Esophagus mucosa (tissue), 1 donor: ENCODE measurements at places on chromosomes 1 and 21.

GRCh38 chr1:21914450-21914849 lies 22.7 kb downstream of the HSPG2 start:
- ATAC-seq: no peak

GRCh38 chr1:92973203-92973897 lies 12.1 kb upstream of the DIPK1A start:
- ATAC-seq: peak; percentile 49

DNA sequence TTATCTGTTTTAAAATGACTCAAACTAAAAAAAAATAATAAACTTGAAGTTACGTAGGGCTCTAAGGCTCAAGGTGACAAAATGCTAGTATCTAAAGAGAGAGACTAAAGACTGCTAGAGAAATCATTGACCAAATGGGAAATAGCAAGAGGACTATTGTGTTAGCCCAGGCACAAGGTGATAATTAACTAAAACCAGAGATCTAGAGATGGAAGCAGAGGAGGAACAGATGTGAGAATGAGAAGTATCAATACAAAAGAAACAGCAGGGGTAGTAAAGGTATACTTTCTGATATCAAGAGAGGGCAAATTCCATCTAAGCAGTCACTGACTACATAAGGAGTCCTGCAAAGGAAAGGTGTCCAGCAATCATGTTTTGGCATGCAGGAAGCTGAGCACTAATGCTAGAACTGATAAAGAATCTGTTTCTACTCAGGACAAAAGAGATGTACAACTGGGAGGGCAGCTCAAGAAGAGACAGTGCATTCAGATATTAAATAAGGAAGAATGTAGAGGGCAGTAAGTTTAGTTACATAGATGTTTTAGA lies 100.2 kb upstream of the GNG4 start:
- no peak for ATAC-seq

DNA sequence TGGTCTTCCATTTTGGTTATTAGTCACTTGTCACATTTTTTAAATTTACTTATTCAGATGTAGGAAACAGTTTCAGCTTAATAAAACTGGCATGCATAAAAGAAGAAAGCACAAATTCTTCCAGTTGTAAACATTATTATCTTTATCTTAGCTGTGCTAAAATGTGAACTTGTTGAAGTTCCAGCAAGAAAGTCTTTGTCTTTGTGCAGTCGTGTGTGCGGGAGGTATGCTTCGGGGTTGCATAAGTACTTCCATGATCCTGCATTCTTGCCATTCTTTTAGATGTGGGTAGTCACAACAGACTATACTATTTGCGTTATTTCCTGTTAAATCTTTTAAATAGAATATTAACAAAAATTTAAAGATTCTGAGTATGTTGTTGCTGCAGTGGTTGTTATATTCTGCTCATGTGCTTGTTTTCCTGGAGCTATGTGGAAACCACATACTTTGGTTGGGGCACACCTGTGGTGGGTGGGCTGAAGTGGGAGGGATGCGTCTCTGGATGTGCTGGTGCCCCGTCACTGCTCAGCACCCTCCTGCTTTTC lies 49.9 kb downstream of the CBS start:
- no peak for ATAC-seq

DNA sequence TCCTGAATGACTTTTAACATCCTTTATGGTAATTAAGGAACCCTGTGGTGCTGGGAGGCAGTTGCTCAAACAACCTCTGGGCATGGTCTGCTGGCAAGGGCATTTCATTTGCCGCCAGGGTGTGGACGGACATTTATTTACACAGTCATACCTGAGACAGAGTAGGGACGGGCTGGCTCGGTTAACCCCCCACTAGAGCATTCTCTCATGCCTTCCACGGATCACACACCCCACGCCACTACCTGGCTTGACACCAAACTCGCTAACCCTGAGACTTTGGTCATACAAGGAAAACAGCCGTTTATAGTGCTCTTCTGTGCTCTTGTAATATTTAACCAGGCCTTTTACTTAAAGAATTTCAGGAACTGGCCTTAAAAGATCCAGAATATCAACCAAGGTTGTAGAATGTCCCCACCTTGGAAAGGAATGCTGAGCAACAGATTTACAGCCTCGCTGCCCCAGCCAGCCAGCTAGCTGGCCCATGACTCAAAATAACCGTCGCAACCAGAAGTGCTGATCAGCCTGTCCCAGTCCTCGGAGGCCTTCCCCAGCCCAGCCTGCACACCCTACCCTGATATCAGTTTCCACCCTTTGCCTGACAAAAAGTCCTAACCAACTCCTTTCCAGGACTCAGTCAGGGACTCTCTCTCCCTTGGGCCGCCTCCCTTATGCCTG lies 6.5 kb upstream of the PDXK start:
- peak; percentile 87 for ATAC-seq

DNA sequence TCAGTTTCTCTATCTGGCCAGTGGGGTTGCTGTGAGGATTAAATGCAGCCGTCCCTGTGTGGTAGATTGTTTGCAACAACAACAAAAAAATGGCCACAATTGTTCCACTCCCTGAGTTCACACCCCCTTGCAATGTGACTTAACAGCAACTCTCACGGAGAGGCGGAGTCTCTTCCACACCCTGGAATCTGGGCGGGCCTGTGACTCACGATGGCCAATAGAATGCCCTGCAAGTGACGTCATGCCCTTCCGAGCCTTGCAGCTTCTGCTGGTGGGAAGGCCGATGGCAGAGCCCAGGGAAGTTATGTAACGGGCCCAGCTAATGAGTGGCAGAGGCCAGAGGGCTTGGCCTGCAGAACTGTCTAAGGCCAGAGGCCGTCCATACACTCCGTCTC lies 87.9 kb downstream of the RIPK4 start:
- ATAC-seq: peak; percentile 82

DNA sequence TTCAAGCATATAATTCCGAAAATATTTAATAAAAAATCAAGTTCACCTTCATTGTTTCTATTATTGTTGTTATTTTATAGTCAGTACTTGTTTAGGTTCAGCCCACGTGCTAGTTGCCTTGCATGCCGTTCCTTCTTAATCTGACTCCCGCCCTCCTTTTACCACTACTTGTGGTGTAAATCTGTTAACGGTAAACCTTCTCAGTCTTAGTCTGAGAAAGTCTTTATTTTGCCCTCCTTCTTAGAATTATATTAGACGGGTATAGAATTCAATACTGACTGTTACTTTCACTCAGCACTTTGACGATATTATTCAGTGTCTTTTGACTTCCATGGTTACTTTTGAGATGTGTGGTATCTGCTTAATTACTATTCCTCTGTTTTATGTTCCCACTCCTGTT lies 104.8 kb downstream of the RGL1 start:
- ATAC-seq: no peak

- ATAC-seq: no peak
These were observed 23.3 kb downstream of the ZP4 start for GRCh38 chr1:237867380-237867888.

GRCh38 chr1:154802336-154802969 lies 67.6 kb downstream of the KCNN3 start:
- ATAC-seq: no peak

DNA sequence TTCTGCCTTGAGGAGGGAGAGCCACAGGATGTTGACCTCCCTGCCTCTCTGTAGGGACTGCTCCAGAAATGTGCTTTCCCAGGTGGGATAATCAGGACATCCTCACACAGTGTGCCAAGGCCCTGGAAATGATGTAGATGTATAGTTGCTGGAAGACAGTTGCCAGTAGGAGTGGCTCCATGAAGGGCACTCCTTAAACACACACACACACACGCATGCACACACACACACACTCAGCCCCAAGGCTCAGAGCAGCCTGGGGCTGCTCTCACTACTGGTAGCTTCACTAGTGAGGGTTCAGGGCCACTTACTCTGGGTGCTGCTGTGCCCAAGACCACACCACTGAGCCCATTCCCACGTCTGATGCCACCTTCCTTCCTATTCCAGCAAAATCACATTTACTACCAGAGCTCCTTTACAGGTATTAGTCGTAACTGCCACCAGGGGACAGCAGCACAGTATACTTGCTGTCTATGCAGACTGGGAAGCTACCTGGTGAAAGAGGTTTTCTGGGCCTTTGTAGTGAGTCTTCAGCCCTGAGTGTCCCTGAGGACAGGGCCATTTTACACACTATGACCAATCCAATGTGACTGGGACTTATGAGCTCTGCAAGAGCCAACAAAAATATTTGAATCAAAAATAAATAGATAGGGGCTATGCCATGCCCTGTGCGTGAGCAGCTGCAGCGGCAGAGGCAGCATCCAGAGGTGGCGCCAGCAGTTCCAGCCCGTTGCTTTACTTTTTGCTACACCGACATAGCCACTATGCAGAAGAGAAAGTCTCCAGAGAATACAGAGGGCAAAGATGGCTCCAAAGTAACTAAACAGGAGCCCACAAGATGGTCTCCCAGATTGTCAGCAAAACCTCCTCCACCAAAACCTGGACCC lies 15.0 kb downstream of the CRNN start:
- peak; percentile 93 for ATAC-seq

- ATAC-seq: peak; percentile 43
These were observed 1.0 kb downstream of the SMYD2 start for GRCh38 chr1:214281720-214282629.

GRCh38 chr1:234689236-234689635 lies 79.3 kb upstream of the IRF2BP2 start:
- no peak for ATAC-seq

- ATAC-seq: no peak
These were observed 43.3 kb upstream of the ATP1A1 start for GRCh38 chr1:116329524-116330341.

DNA sequence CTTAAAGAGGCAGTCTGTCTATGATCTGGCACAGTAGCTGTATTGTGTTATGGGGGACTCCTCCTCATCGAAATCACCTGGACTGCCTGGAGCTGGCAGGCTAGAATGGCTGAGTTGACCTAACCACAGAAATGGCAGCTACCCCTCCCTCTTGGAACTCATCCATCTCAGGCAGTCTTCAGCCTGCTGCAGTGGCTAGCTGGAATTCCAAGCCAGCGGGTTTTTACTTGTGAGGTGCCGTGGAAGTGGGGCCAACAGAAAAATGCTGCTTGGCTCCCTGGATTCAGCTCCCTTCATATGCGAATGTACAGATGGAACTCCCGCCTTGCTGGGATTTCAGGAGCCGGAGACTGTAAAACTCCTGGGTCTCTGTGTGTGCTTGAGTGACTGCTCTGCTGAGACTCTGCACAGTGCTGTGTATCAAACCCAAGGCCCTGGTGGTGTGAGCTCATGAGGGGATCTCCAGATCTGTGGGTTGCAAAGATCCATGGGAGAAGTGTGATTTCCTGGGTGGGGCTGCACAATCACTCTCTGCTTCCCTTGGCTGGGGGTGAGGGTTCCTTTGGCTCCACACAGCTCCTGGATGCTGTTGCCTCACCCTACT lies 316.9 kb downstream of the CTH start:
- ATAC-seq: no peak

GRCh38 chr1:55243655-55244054 lies 28.5 kb upstream of the USP24 start:
- ATAC-seq: no peak

DNA sequence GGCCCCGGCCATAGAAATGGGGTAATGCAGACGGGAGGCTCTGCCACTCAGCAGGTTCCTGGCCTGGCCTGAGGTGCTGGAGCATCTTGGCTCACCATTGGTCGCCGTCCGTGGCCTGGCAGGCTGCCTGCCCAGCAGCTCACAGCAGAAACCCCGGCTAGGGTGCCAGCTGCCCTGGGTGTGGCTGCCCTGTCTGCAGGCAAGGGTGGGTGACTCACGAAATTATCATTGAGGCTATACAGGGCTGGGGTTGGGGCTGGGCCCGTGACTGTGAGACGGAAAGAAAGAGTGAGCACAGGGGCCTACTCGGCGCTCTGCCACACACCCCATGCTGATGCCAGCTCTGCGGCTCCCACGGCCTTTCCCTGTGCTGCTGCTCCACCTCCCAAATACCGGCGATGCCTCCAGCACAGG lies 8.0 kb upstream of the PKP1 start:
- peak; percentile 94 for ATAC-seq

DNA sequence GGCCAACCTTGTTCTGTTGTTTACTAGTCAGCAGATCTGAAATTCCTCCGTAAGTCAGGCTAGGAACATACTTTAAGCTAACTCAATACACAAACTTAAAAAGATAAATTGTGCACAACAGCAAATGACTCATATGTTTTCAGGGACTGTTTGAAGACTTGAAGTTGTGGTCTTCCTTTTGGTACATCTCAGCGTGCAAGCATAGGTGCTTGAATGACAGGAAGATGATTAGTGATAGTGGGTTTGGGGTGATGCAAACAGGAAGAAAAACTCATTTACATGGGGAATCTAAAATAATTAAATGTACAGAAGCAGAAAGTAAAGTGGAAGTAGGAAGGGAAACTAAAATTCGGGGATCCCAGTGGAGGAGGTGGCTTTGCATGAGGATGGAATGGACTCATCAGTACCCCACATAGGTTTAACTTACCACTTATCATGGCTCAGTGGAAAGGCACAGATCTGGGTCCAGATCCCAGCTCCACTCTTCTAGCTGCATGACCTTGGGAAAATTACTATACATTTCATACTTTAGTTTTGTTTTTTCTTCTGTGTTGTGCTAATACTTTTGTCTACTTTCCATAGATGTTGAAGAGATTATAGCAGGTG lies 122.3 kb downstream of the XCL2 start:
- no peak for ATAC-seq

- no peak for ATAC-seq
These were observed 27.0 kb upstream of the HTR1D start for GRCh38 chr1:23244256-23244761.

- no peak for ATAC-seq
These were observed 198.8 kb upstream of the SGIP1 start for GRCh38 chr1:66335125-66335524.

GRCh38 chr1:165902565-165902964 lies 75.2 kb downstream of the UCK2 start:
- no peak for ATAC-seq

DNA sequence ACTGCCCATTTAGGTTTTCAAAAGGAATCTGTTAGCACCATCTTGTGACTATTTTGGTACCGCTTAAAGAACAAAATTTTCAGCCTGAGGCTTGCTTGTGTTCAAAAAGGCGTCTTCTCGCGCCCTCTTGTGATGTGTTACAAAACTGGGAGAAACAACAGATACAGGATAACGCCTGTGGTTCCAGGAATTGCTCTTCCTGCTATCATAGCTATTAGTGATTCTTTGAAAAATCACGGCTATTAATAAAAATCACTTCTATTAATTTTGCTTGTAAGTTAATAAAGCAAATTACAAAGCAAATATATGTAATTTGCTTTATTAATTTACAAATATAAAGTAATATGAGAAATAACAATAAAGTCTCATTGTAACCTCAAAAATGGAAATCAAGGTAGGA lies 82.2 kb upstream of the ABCD3 start:
- peak; percentile 90 for ATAC-seq

GRCh38 chr1:156886583-156887281 lies 6.8 kb upstream of the PEAR1 start:
- no peak for ATAC-seq

- ATAC-seq: peak; percentile 25
These were observed 30.3 kb downstream of the PTPRC start for GRCh38 chr1:198669023-198669698.

DNA sequence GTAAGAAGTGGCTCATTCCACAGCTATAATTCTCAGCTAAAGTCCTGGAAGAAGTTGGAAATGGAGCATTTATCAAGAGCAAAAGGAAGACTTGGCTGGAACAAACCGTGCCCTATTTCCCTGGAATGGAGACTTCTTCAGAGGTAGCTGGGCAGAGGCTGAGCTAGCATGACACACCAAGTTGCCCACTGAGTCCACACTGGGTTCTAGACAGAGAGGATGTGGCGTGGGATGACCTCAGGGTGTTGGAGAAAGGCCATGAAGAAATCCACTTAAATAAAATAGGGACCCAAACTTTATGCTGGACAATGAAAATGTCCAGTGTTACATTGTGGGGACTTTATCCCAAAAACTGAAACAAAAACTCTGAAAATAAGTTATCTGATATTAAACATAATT lies 116.2 kb downstream of the KCNJ6 start:
- ATAC-seq: no peak

GRCh38 chr1:225152061-225152460 lies 222.6 kb downstream of the DNAH14 start:
- ATAC-seq: no peak
